AG09309 (cell line): ENCODE measurements at places on chromosomes 1 and 21.

DNA sequence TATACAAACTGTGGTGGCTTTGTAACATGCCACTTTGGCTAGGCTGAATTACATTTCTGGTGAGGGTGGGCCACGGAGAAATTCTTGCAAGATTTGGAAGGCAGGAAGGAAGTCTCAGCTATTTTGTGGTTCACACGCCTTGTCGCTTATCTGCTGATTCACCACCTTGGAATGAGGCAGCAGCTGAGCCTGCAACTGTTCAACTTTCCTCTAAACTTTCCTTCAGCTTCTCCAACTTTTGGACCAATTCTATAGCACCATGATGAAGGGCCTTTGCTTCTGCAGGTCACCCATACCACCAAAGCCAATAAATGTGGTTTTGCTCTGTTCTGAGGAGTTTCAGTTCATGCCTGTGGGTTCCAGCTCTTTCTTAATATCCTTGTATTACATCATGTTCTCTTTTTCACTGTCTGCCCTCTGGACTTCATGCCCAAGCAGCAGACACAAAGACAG is 337.6 kb upstream of the SNX7 start:
- DNase-seq: peak; percentile 98

DNA sequence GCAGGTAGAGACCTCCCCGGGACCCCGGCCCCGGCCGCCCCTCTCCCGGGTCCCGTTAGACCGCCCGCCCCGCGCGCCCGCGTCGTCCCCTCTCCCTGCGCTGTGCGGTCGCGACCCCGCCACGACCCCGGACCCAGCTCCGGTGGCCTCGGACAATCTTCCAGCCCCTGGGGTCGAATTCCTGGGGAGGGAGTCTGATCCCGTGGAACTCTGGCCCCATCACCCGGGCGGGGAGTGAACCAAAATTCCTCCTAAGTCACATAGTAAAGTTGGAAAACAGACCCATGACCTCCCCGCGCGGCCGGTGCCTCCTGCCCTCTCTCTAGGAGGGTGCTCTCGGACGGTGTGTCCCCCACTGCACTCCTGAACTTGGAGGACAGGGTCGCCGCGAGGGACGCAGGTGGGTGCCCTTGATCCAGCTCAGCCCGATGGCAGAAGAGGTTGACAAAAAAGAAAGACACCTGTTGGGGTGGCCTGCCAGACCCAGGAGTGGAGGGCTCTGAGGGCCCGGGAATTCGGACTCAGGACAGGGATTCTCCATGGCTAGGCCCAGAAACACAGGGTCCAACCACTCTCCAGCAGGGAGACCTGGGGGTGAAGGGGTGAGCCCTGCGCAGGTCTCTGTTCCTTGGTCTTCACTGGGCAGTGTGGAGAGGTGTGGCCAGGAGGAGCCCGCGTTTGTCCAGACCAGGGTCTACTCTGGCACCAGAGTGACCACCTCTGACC is 451 bp downstream of the ADAMTSL4 start:
- DNase-seq: no peak

- DNase-seq: no peak
These were observed 648.6 kb upstream of the CAMK1G start for GRCh38 chr1:208934933-208935332.

DNA sequence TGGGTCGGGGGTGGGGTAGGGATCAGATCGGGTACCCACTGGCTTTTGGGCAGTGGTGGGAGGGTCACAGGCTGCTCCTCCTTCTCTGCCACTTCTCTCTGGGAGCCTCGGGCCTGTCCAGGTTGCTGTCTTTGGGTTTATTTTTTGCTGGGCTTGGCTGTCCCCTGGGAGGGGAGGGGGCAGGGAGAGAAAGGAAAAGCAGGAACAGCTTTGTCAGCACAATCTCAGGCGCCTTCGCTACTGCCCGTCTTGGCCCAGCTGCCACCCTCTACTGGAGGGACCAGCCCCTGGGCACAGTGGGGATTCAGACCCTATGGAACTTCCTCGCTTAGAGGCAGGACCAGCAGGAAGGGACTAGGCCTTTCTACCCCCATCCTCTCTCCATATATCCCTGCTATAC is 8.4 kb downstream of the KCNQ4 start:
- DNase-seq: no peak

DNA sequence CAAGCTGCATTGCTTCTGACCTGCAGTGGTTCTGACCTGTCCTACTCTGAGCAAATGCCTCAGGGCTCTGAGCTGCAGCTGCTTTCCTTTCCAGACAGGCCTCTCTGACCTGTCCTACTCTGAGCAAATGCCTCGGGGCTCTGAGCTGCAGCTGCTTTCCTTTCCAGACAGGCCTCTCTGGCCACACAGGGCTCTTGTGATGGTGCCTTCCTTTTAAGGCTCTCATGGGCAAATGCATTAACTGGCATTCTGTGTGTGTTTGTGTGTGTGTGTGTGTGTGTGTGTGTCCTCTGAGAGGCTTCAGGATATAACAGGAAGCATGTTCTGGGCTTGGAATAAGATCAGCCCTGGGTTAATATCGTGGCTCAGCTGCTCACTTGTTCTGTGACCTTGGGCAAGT is 131.3 kb downstream of the NTPCR start:
- DNase-seq: no peak

- DNase-seq: no peak
These were observed 69.4 kb downstream of the TCP10L start for GRCh38 chr21:32515874-32516273.
